ENCODE measurements at places on chromosomes 13 and 19.
A peak's percentile ranks its signal among the peaks of the same experiment; 100 is the strongest.

DNA sequence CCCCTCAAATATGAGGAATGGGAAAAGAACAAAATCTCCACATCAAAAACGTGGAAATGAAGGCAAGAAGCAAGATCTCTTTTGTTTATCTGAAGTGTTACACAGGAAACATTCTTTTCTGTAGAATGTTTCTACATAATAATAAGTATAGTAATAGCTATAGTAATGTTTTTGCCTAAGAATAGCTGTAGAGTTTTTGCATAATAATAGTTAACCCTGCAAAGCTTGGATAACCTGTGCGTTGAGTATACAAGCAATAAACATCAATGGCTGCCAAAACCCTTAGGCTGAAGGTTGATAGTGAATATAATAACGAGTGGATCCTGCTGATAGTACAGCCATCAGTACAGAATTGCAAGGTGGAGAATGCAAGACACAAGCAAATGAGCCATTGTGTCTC lies 11.1 kb upstream of the LILRA5 start:
- no peak for DNase-seq

DNA sequence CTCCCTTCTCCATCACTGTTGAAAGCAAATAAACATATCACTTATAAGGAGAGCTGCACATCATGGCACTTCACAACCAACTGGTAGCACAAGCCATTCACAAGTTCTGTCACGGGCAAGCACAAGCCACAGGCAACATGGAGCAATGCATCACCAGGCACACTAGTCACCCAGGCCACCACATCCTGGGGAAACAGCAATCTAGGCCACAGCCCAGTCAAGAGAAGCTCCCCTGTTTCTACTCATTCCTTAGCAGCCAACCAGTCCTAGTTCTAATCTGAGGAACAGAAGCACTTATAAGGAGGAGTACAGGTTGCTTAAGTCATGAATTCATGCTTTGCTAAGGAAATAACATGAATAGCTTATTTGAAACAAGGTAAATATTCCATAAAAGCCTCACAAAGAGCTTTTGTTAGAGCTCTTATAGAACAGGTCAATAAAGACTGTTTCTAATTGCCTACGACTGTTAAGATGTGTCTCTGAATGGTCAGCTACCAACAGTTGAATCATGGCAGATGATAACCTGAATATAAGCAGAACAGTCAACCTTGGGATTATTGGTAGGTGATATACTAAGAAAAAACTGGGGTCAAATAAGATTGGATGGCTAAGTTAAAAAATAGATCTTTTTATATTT lies 169.0 kb downstream of the TBC1D4 start:
- no peak for DNase-seq

- DNase-seq, result no peak
These were observed 318.4 kb upstream of the OBI1 start for GRCh38 chr13:78977311-78977710.

DNA sequence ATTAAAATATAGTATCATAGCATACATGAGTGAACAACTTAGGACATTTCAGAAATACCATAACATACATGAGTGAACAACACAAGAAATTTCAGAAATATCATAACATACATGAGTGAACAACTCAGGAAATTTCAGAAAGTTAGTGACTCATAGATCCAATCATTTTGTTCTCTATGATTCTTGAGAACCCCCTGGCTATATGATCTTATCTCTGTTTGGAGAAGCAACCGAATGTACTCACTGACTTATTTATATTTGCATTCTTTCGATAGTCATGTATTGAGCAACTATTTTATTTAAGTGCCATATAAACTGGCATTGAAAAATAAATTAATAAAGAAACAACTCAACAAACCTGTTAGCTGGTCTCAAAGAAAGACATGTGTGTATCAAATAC lies 251.1 kb downstream of the EFNB2 start:
- DNase-seq, result no peak

DNA sequence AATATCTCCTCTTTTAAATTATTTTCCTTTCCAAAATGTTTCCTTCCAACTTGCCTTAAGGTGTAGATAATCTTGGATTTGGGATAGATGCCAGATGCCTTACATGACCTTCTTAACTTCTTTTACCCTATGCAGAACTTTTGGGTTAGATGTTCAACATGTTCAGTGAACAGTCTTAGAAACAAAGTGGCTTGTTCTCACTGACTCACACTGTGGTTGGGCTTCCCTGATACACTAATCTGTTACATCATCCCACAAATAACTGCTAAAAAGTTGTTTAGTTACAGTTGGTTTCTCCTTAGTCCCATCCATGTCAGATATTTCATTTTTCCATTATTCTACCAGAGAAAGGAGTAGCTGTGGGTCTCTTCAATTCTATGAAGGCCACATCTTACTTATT lies 2638.2 kb downstream of the PCDH9 start:
- no peak for DNase-seq

- no peak for DNase-seq
These were observed 434.0 kb downstream of the KLF5 start for GRCh38 chr13:73492811-73493210.

DNA sequence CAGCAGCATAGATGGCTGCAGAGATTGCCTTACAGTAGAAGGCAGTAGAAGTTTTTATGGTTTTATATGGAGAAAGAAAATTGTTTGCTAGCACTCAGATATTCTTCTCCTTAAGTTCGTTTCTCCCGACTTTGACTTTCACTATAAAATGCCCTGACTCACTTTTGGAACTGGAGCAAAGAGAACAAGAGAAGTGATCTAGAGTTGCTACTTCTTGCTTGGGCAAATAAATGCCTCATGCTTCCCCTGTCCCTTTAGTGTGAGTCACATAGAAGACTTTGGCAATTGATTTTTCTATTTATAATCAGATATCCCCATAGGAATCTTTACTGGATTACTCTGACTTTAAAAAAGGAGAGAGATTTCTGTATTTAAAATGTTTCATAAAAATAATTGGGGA lies 46.9 kb downstream of the ITGBL1 start:
- no peak for DNase-seq

GRCh38 chr13:52644108-52644507 lies 1.9 kb downstream of the HNRNPA1L2 start:
- no peak for DNase-seq

DNA sequence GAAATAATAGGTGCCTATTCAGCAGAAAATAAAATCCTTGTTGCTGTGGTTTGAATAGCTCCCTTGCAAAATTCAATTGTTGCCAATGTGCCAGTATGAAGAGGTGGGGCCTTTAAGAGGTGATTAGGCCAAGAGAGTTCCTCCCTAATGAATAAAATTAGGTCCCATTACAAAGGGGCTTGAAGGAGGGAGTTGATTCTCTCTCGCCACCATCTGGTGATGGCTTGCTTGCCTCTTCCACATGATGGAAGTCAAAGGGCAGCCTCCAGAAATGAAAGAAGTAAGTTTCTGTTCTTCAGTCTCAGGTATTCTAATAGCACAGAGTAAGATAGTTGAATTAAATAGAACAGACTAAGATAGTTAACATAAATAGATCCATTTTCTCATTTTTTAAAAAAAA lies 3.0 kb upstream of the EEF1AKMT1 start:
- DNase-seq, result no peak

GRCh38 chr19:15776264-15776663 lies 11.2 kb upstream of the OR10H5 start:
- no peak for DNase-seq

DNA sequence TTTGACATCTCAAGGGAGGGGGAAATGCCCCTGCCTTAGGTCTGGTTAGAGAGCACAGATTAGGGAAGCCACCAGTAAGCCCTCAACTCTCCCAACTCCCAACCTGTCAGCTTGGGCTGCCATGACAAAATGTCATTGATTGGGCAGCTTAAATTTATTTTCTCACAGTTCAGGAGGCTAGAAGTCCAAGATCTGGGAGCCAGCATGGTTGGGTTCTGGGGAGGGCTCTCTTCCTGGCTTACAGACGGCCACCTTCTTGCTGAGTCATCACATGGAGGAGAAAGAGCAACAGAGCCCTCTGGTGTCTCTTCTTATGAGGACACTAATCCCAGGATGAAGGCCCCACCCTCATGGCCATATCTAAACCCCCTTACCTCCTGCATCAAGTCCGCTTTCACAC lies 24.2 kb downstream of the C19orf12 start:
- DNase-seq, result peak; percentile 70

GRCh38 chr19:53981376-53981951 lies 10.0 kb upstream of the CACNG6 start:
- no peak for DNase-seq

DNA sequence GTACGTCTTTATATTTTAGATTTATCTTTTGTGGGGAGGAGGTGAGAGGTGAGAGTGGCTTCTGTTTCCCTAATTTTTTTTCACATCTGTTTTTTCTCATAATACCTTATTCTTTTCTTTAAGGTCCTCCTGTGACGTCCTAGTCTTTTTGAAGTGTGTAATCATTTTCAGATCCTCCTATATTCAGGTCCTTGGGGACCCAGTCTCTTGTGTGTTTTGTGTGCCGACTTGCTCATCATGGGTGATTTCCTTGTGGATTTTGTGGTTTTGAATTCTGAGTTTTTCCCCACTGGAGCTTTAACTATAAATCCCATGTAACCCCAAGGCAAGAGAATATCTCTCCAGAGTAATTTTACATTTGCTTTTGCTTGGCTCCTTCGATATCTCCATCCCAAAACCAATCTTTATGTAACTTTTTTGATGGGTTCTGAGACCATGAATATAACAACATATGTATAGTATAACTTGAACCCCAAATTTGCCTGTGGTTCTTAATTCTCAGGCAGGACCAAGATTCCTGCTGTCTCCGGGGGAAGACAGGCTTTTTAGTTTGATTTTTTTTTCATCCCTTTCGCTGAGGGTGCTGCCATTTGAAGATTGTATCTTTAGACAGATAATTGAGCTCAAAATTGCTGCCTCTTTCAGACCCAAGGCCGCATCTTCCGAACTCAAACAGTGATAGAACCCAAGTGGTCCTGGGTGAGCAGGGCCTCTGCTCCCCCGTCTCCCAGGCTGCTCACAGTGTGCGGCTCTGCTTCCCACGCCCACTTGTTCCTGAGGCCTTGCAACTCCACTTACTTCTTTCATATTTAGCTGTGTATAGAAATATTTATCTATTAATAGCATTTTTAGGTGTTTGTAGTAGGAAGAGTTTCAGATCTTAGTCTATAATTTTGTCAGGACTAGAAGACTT lies 59.1 kb upstream of the GPR183 start:
- no peak for DNase-seq

- DNase-seq, result no peak
These were observed 9.5 kb upstream of the SUPT20H start for GRCh38 chr13:37068962-37069361.

DNA sequence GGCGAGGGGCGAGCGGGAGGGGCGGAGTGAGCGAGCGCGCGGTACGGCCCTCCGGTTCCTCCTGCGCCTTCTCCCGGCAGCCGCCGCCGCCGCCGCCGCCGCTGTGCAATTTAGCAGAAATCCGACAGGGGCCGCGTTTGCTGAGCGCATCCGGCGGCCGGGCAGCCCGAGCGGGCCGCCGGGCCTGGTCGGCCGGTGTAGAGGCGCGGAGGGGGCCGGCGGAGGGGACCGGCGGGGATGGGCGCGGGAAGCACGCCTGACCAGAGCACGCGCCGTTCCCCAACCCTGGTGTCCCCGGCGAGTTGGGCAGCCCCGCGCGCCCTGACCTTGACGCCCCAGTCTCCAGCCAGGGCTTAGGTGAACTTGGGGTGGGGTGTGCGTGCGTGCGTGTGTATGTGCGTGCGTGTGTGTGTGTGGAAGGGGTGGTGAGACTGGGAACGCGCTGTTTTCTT lies 144.5 kb upstream of the ZNF536 start:
- DNase-seq, result peak; percentile 3

- no peak for DNase-seq
These were observed 59.1 kb downstream of the DOCK9 start for GRCh38 chr13:98918771-98919170.

- no peak for DNase-seq
These were observed 3.1 kb upstream of the DHRS12 start for GRCh38 chr13:51807041-51807440.

- DNase-seq, result peak; percentile 23
These were observed 1.8 kb downstream of the GADD45B start for GRCh38 chr19:2477732-2478191.

DNA sequence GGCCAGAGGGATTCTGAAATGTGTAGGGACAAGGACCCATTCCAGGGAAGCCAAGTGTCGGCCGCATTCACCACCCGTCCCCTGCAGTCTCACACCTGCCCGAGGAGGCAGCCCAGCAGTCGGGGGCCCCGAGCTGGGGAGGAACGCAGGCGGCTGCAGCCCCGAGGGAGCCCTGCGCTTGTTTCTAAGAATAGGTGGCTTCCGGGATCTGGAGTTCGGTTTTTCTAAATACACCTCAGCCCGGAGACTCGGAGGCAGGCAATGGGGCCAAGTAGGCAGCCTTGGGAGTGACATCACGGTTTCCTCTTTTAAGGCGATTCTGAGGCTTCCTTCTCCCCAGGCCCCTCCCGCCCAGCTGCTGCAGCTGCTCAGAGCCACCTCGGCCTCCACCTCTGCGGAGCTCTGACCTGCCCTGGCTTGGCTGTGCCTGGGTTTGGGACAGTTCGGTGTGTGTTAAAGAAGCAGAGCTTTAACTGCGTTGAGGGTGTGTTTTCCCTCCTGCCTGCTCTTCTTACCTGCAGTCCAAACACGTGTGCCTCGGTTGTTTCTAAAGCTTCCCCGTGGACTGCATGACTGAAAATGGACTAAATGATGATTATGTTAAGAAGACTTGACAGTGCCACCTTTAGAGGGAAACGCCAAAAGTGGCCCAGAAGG lies 80.5 kb downstream of the COL4A2 start:
- DNase-seq, result no peak

DNA sequence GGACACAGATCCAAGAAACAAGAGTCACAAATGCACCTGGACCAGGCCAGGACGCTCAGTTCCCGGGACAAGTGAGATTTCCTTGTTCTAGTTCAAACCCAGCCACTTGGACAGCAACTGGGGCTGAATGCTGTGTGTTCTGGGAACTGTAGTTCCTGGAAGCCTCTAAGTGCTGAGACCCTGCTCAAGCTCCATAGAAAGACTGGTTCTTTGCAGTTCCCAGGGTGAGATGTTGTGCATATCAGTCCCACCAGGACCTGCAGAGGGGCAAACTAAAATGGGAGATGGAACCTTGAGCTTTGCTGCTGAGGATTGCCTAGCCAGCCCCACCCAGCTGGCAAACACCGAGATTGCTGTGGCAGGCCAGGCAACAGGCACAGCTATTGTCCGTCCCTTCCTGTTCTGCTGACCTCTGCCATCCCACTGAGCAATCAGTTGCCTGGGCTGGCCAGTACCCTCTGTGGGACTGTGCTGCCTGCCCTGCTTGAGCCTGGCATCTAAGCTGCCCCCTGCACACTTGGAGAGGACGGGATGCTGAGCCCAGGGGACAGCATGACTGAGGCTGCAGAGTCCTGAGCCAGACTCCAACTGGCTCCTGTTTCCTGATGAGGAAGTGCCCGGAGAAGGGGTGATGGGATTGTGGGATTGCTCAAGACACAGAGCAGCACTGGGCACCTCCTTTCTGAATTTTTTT lies 1.4 kb upstream of the GIPC1 start:
- DNase-seq, result no peak

All from naive thymus-derived CD8-positive, alpha-beta T cell (primary cell).